Thymus (tissue), 14 donors: ENCODE measurements at places on chromosomes 12 and 14.

DNA sequence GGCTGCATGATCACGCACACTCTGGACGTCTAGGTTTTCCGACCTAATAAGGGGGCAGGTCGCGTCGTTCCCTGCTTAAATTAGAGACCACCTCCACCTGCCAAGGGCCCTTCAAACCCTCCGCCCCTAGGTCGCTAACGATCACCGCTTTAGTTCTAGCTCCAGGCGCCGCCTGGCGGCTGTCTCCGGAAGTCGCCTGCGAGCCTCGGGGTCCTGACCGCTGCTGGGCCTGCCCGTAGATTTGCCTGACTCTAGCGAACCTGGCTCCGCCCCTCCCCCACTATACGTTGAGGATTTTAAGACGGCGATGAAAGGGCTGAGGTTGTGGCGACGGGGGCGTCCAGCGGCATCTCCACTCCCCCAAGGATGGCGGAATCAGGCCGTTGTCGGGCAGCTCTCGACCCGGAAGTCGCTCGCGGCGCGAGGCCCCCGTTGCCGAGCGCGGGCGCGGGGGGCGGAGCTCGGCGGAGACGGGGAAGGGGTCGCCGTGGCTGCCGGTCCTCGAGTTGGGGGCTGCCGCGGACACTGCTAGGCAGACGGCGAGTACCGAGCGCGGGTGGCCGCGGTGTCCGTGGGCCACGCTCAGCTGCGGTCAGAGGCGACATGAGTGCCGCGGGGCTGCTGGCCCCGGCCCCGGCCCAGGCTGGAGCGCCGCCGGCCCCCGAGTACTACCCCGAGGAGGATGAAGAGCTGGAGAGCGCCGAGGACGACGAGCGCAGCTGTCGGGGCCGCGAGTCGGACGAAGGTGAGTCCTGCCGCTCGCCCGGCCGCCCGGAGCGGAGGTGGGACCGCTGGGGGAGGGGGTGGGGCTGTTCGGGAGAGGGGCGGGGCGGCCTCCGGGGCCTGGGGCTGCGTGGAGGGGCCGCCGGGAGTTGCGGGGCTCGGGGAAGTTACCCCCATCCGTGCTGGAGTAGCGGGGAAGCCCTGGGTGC is at the start of gene SUDS3:
TSS of gene SUDS3 (plus strand) at position 467 of the 932 bp plus-strand sequence. CDS start at position 604, 137 bp downstream.
- peak; percentile 96 for DNase-seq

DNA sequence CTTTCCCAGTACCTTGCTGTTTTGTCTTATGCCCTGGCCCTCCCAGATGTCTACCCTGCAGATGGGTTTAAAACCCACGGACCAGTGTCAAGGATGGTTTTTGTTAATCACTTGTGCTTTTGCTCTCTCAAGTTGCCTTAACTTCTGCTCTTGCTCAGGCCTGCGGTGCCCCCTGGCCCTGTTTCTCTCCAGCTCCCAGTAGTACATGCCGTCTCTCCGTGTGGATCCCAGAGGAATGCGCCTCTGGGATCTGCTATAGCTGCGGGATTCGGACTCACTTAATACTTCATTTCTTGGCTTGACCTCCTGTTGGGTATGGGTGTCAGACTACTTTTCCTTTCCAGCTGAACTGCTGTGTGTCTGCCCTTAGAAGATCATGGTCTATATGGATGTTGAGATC is 14.5 kb downstream of the PLEKHG3 start:
- no peak for DNase-seq

- DNase-seq, result no peak
These were observed 233.5 kb upstream of the TMEM132C start for GRCh38 chr12:128033473-128033872.

DNA sequence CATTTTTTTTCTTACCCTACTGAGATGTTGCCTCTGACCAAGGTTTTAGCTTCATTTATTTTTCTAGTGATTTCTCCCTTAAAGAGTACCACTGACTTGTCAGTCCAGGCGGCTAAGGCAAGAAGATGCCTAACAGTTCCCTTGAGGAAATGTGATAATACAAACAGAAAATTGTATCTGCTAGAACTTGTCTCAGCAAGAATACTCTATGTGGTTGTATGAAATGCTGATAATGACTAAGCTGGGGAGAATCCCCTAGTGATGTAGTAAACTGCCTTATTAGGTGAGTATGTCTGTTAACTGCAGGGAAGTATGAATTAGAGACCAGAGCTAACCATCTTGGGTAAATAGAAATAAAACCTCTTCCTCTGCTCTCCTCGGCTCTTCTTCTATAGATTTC is 6.7 kb downstream of the C12orf54 start:
- DNase-seq, result peak; percentile 14

DNA sequence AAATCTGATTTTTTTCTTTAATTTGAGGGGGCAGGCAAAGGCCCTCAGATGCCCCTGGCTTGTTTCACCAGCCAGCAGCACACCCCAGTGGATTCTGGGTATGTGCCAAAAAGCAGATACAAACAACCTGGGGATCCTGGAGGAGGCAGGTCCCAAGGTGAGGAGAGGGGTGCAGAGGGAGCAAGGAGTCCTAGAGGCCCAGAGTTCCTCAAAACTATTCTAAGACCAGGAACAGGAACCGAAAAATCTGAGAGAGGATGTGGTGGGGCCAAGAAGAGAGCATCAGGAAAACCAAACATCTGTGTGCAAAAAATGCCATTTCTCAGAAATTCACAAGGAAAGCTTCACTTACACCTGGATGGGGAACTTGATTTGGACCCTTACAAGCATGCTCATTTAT is 8.2 kb downstream of the KCNA5 start:
- no peak for DNase-seq

GRCh38 chr14:66974397-66975025 is 214.7 kb upstream of the GARIN2 start:
- no peak for DNase-seq

- no peak for DNase-seq
These were observed 29.2 kb downstream of the GPR135 start for GRCh38 chr14:59435987-59436386.

DNA sequence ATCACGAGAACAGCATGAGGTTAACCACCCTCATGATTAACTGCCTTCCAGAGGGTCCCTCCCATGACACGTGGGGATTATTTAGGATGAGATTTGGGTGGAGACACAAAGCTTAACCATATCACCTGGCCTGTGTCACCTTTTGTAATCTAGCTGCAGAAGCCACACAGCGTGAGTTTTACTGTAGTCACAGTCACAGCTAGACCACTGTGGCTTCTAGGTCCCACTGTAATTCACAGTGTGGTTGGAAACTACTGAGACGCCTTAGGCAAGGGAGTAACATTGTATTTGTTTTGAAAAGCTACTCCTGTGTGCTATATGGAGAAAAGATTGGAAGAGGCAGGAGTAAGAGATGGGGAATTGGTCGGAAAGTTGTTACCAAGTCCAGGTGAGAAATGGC is 46.3 kb upstream of the ASPG start:
- no peak for DNase-seq

GRCh38 chr12:70329728-70330127 is 36.4 kb upstream of the KCNMB4 start:
- no peak for DNase-seq

DNA sequence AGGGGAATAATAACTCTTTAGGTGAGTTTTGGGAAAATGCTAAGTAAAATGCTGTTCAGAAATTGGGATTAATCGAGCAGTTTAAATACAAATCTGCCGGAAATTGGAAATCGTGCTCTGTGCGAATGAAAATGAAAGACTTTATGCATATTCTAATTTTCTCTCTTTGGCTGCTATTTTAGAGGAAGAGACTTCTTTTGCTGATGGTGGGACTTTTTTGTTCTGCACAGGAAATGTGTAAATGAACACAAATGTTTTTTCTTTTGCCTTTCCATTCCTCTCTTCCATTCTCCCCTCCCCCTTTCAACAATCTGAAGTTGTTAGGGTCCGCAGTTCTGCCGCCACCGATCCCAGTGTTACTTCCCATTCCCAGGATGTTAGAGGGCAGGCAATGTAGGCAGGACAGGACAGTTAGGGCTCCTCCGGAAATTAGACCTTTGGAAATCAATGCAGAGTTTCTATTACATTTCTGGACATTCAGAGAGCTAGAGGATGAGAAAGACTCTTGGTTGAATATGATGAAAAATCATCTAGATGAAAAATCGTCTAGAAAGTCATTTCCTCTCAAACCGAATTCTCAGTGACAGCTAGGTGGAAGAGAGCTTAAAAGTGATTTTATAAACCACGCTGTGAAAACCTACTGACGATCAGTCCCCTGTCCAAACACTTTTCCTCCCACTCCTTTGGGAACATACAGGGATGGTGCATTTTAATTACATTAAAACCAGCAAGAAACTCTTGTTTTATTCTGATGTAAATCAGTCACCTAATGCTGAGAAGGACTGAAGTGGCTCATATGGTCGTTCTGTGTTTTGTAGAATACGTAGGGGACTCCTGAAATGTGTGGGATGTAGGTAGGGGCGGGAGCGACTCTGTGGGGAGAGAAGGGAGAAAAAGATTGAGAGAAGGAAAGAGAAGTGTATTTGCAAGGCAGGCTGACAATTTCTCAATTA is 17.8 kb downstream of the FOXG1 start:
- DNase-seq, result no peak

DNA sequence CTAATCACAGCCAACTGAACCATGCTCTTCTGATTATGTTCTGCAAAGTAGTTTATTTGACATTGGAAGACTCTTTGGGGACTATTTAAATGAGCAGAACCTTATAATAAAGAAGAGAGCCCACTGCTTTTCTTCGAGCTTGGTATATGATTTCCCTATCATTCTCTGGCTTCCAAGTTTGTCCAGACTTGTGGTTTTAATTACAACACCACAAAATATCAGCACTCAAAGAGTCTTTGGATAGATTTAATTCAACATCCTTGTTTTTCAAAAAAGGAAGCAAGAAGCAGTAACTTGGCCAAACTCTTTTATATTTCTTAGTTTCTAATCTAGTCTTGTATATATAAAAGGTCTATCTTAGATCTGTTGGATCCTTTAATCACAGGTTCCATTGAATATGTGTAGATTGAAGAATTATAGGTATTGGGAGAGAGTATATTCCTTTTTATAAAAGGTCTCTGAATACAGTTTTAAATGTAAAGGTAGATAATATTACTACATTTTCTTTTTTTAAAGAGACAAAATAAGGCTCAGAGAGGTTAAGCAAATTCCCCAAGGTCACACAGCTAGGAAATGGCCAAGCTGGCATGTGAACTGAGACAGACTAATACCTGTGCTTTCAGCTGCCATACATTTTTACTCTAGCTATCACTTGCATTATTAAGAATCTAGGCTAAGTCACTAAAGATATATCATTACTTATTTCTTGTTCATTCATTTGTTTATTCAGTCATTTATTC is 172.8 kb downstream of the SSPN start:
- no peak for DNase-seq

GRCh38 chr14:63295231-63295685 is 23.5 kb downstream of the GPHB5 start:
- no peak for DNase-seq

DNA sequence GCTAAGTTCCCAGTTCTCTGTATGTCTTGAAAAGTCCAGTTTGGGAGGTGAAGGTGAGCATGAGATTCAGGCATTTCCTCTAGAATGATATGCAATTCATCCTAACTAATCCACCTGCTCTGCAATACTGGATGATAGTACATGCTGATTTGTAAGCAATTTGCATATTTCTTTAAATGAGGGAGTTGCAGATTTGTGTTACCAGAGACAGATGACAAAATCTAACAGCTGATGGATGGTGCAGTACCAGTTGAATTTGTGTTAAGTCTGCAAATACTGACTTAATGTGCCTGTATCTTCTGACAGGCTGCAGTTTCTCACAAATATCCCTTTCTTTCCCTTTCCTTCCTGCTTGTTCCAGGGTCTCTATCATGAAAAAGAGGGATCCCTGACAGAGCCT is 76.4 kb upstream of the MBIP start:
- no peak for DNase-seq

DNA sequence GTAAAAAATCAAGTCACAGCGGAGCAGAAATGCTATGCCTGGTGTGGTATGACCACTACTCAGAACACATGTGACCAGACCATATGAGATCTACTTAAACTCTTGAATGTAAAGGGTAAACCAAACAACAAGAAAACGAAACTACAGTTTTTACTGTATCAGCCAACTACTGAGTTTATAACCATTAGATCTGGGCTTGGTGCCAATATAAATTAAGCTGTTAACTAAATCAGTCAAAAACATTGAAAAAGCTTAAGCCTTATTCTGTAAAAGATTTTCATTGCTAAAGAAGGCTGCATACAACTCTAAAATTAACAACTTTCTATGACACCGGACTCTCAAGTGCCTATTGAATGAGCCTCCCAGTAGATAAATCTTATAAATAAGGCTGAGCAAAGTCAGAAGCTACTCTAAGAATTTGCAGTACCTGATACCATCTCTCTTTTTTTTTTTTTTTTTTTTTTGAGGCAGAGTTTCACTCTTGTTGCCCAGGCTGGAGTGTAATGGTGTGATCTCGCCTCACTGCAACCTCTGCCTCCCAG is 35.4 kb downstream of the SPTLC2 start:
- DNase-seq, result no peak

- no peak for DNase-seq
These were observed 3.5 kb downstream of the CISTR start for GRCh38 chr12:53748072-53748840.

- no peak for DNase-seq
These were observed 59.4 kb downstream of the BHLHE41 start for GRCh38 chr12:26065451-26065850.

DNA sequence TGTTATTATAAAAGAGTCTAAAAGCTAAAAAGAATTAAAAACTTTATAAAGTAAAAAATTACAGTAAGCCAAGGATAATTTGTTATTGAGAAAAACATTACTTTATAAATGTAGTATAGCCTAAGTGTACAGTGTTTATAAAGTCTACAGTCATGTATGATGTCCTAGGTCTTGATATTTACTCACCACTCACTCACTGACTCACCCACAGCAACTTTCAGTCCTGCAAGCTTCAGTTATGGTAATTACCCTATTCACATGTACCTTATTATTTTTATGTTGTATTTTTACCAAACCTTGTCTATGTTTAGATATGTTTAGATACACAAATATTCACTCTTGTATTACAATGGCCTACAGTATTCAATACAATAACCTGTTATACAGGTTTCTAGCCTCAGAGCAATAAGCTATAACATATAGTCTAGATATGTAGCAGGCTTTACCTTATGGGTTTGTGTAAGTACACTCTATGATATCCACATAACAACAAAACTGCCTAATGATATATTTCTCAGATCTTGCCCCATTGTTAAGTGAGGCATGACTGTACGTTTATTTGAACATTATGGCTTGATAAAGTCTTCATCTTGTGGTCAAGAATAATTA is 113.7 kb upstream of the KITLG start:
- no peak for DNase-seq

- DNase-seq, result no peak
These were observed 136.9 kb downstream of the STXBP6 start for GRCh38 chr14:24913021-24913420.
